ENCODE measurements at places on chromosomes 6 and 20. TPM values are rescaled to one million over a fixed set of nuclear protein-coding genes. Genes with fewer than 3 reads are reported as not detected.
A peak's percentile ranks its signal among the peaks of the same experiment; 100 is the strongest.

- DNase-seq = no peak
Observed at GRCh38 chr6:31158863-31159855, 770 bp downstream of the TCF19 start.

Gene CTCFL
- total RNA-seq = not detected

- no peak for DNase-seq
Observed at GRCh38 chr20:56411759-56412472, at the start of gene CASS4. Gene CASS4, plus strand, starts transcription at chr20:56412260. Its CDS starts 199 bp downstream, at chr20:56412459.

DNA sequence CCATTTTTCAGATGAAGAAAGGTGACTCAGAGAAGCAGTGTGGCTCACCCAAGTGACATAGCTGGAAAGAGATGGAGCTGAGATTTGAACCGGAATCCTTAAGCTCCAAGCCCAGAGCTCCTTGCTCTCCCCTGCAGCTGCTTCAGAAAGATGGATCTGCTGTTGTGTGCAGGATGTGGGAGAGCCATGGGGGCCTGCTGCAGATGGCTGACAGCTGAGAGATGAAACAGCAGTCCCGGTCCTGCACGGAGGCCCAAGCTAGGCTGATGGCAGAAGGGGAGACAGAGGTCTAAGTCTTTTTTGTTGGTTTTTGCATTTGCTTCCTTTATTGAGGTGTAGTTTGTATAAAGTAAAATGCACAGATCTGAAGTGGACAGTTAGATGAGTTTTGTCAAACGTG, 69.8 kb upstream of the FOXP4 start:
- no peak for DNase-seq

GRCh38 chr6:10801224-10801848, 37.0 kb downstream of the MAK start:
- peak; percentile 55 for DNase-seq

DNA sequence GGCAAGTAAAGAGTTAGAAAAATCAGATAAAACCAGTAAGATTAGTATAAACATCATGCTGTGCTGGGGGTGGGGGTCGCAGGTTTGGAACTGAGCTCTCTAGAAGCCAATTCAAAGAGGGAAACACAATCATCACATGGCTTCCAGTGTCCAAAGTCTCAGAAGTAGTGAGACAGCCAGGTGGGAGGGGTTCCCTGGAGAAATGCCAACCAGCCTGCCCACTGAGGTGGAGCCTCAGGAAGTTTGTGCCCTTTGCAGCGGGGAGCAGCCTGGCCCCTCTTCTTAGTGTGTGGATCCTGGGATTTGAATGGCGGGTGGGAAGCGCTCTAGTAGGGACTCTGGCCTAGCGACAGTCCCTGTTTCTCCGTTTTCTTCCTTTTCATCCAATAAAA, 21.4 kb downstream of the C6orf15 start:
- DNase-seq = no peak

- DNase-seq = no peak
Observed at GRCh38 chr20:23873370-23874015, 6.1 kb downstream of the CST5 start.

Gene FAM83B
- not detected for total RNA-seq

Gene FAXC
- not detected for total RNA-seq

GRCh38 chr6:161440299-161440698, 166.4 kb upstream of the AGPAT4 start:
- no peak for DNase-seq

Gene STX16
- 183 TPM for total RNA-seq

GRCh38 chr6:22821664-22822320, 252.4 kb downstream of the HDGFL1 start:
- no peak for DNase-seq

DNA sequence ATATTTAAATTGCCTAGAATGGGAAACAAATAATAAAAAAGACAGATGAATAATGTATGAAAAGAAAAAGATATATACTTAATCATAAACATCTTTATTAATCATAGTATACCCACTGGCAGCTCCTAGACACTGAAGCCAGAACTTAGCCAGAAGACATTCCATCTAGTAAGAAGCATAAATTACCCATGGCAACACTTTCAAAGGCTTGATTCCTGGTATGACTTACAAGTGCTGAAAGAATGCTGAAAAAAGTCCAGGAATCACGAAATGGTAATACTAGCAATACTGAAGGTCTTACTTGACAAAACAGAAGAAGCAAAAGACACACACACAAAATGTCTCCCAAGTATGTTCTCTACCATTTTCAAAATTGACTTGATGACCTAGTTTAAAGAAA, 38.0 kb downstream of the RWDD2A start:
- DNase-seq = no peak

DNA sequence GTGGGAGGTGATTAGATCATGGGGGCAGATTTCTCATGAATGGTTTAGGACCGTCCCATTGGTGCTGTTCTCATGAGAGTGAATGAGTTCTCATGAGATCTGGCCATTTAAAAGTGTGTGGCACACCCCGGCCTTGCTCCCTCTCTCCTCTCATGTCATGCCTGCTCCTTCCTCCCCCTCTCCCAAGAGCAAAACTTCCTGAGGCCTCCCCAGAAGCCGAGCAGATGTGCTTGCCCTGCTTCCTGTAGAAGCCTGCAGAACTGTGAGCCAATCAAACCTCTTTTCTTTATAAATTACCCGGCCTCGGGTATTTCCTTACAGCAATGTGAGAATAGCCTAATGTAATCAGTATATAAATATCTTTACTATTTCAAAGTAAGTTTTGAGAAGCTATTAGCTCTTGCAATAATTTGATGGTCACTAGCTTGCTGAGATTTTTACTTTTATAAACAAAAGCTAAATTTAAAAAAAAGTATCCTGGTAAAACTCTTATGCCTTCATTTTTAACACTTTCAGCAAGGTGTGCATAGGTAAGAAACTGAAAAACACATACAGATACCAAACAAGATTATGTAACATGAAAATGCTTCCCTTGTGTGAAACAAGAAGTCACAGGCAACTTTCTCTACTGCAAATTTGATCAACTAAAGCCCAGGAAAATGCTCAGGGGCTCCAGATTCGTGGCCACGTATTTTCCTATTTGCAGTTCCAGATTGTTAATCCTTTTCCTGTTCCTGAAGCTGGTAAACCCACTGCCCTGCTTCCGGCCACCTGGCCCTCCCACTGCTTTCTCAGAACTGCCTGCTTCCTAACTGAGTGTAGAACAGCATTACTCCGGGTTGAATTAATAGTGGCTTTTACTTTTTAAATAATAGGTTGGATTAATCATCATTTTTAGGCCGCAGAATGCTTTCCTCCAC, 395.1 kb upstream of the CNR1 start:
- no peak for DNase-seq

DNA sequence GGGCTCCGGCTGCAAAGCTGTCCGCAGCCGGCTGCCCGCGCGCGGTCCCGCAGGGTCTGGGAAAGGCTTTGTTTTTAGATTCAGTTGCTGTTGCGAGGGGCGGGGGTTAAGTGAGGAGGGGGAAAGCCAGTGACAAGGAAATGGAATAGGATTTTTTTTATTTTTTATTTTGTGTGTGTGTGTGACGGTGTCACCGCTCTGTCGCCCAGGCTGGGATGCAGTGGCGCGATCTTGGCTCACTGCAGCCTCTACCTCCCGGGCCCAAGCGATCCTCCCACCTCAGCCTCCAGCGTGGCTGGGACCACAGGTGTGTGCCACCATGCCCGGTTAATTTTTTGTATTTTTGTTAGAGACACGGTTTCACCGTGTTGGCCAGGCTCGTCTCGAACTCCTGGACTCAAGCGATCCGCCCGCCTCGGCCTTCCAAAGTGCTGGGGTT, 615 bp upstream of the UBE2J1 start:
- peak; percentile 16 for DNase-seq

- DNase-seq = no peak
Observed at GRCh38 chr6:86357877-86358276, 579.5 kb upstream of the HTR1E start.

Gene PNPLA1
- not detected for total RNA-seq

Gene C6orf136
- 30.9 TPM for total RNA-seq

DNA sequence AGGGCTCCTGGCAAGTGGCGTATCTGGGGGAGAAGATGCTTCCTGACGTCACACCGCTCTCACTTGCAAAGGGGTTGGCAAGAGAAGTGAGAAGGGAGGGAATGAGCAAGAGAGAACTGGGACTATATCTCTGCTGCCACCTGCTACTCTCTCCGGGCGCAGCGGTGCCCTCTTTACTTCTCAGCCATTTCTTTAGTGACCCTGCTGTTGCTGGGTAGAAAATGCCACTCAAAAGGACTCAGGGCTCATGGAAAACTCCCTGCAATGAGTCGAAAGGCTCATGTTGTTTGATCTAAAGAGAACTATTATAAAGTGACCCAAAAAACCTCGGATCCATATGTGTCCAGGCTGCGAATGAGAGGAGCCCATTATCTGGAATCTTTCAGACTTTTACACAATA, 401.8 kb downstream of the SAMD5 start:
- no peak for DNase-seq

Gene BMP2
- total RNA-seq = not detected

DNA sequence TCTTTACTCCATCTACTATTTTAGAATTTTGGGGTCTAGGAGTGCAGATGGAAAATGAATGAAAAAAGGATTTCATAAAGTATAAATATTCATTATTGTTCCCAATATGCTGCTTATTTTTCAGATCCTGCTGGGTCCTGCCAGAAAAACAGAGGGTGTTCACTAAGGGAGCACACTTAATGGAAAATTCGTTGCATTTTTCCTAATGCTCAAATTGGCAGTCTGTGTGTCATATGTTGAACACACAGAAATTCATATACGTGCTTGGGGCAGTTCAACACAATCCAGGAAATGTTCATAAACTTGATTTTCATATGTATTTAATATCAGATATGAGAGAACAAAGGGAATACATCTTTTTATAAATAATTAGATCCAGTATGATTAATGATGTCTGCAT, 1019.4 kb downstream of the EPHA7 start:
- DNase-seq = no peak
